ENCODE measurements at places on chromosomes 3 and 15. TPM values are rescaled to one million over a fixed set of nuclear protein-coding genes. Genes with fewer than 3 reads are reported as not detected.

RGMA gene
- 0.08 TPM for total RNA-seq

GRCh38 chr3:125024817-125025216 lies 31.0 kb downstream of the HEG1 start:
- no peaks in the 10 kb centered on the region for H3K27me3 ChIP-seq
- H3K36me3 ChIP-seq = peaks cover 52% of the 10 kb centered on the region
- no peak overlapping the region for H3K4me3 ChIP-seq
- H3K4me1 ChIP-seq = peaks cover 26% of the 10 kb centered on the region

DNA sequence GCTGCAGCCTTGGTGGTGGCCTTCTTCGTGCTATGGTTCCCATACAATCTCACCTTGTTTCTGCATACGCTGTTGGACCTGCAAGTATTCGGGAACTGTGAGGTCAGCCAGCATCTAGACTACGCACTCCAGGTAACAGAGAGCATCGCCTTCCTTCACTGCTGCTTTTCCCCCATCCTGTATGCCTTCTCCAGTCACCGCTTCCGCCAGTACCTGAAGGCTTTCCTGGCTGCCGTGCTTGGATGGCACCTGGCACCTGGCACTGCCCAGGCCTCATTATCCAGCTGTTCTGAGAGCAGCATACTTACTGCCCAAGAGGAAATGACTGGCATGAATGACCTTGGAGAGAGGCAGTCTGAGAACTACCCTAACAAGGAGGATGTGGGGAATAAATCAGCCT lies 10.4 kb downstream of the CYP8B1 start:
- no peak overlapping the region for H3K4me3 ChIP-seq
- H3K27ac ChIP-seq = no peak overlapping the region
- H3K36me3 ChIP-seq = no peaks in the 10 kb centered on the region
- no peaks in the 10 kb centered on the region for H3K27me3 ChIP-seq

TUSC7 gene
- not detected for total RNA-seq

- H3K4me1 ChIP-seq = peaks cover 4% of the 10 kb centered on the region
- H3K27ac ChIP-seq = no peak overlapping the region
- DNase-seq = no peak
- H3K4me3 ChIP-seq = no peak overlapping the region
Observed at GRCh38 chr3:46904303-46905212, 27.0 kb downstream of the PTH1R start.

- H3K27ac ChIP-seq = no peak overlapping the region
- H3K4me3 ChIP-seq = no peak overlapping the region
- H3K36me3 ChIP-seq = peaks cover 2% of the 10 kb centered on the region
- H3K27me3 ChIP-seq = peaks cover 44% of the 10 kb centered on the region
Observed at GRCh38 chr3:14608298-14608697, 43.3 kb upstream of the CCDC174 start.

GRCh38 chr15:40479024-40479423 lies 8.2 kb downstream of the CHST14 start:
- H3K27ac ChIP-seq = no peak overlapping the region
- H3K4me1 ChIP-seq = no peaks in the 10 kb centered on the region
- H3K27me3 ChIP-seq = no peaks in the 10 kb centered on the region
- no peaks in the 10 kb centered on the region for H3K36me3 ChIP-seq
- no peak overlapping the region for H3K4me3 ChIP-seq

ATP10A gene
- 26.8 TPM for total RNA-seq

DNA sequence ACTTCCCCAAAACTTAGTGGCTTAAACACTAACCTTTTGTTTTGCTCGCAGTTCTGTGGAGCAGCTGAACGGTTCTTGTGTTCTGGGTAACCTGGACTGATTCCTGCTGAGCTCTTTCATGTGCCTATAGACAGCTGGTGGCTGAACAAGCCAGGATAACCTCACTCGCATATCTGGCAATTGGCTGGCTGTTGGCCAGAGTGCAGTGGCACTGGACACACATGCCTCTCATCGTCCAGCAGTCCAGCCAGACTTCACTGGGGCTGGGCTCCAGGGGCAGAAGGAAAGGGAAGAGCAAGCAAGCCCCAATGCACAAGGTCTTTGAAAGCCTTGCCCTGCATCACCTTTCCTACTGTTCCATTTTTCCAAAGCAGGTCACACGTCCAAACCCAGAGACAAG lies 53.6 kb upstream of the GATA2 start:
- H3K4me1 ChIP-seq = peaks cover 2% of the 10 kb centered on the region
- no peak overlapping the region for H3K4me3 ChIP-seq
- H3K27ac ChIP-seq = no peak overlapping the region
- H3K36me3 ChIP-seq = no peaks in the 10 kb centered on the region
- H3K27me3 ChIP-seq = peaks cover 21% of the 10 kb centered on the region
- no peak for DNase-seq

DNA sequence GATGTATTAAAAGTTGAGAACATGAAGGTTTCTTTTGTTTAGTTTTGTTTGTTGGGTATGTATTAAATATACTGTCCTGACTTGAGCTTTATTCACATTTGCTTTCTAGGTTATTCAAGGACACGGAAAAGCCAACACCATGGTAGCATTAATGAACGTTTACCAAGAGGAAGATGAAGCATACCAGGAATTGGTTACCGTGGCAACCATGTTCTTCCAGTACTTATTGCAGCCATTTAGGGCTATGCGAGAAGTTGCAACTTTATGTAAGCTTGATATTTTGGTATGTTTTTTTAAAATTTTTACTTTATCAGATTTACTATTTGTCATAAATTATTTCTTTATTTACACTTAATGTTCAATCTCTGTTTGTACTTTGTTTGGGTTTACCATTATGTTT lies 3.6 kb downstream of the WHAMM start:
- no peak overlapping the region for H3K4me3 ChIP-seq
- no peak overlapping the region for H3K27ac ChIP-seq
- DNase-seq = no peak

GRCh38 chr3:128859630-128860029 lies 19.8 kb upstream of the ACAD9 start:
- no peak for DNase-seq
- H3K27ac ChIP-seq = no peak overlapping the region
- H3K4me1 ChIP-seq = no peaks in the 10 kb centered on the region
- no peak overlapping the region for H3K4me3 ChIP-seq

GRCh38 chr3:81518945-81519344 lies 242.5 kb downstream of the GBE1 start:
- no peaks in the 10 kb centered on the region for H3K4me1 ChIP-seq
- peaks cover 9% of the 10 kb centered on the region for H3K36me3 ChIP-seq
- DNase-seq = no peak

DNA sequence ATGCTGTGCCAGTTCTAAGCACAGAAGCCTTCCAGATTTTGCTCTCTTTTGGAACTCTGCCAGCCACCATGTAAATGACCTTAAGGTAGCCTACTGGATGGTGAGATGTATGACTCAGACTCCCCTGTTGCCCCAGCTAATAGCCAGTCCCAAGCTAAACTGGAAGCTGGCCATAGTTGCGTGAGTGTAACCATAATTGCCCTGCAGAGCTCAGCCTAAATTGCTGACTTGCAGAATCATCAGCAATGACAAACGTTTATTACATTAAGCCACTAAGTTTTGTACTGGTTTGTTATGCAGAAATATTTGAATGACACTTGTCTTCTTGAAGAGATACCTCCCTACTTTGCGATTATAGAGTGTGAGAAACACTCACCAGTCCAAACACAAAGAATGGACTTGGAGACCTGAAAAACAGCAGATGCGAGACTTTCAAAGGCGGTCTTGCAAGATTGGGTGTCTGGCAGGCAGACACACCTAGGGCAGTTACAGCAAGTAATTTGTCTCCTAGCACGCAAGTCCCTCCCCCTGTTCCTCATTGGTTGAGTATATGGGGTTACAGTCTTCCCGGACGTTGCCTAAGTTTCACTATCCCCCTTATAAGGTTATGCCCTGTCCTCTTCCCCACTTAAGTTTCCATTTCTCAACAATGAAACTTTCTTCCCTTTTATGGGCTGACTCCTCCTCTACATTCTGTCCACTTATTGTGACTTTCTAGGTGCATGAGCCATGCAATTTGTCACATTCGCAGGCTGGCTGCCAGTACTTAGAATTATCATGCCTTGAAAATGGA lies 83.6 kb upstream of the XCR1 start:
- H3K27me3 ChIP-seq = peaks cover 8% of the 10 kb centered on the region
- H3K4me3 ChIP-seq = no peak overlapping the region
- no peaks in the 10 kb centered on the region for H3K36me3 ChIP-seq
- DNase-seq = no peak

DNA sequence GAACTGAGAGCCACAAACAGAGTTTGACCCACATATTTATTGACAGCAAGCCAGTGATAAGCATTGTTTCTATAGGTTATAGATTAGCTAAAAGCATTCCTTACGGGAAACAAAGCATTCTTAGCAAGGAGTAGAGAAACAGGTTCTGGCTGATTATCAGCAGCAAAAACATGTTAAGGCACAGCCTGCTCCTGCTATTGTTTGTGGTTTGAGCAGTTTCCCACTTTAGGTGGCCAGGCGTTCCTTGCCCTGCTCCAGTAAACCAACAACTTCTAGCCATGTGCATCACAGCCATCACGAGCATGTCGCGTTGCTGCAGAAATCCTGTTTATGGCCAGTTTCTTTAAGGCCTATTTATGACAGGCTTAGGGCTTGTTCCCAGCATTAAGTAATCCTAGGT lies 44.7 kb upstream of the C2CD4B start:
- H3K27ac ChIP-seq = no peak overlapping the region
- peaks cover 40% of the 10 kb centered on the region for H3K27me3 ChIP-seq
- H3K4me3 ChIP-seq = no peak overlapping the region
- DNase-seq = no peak

ZNF280D gene
- 20.8 TPM for total RNA-seq

DNA sequence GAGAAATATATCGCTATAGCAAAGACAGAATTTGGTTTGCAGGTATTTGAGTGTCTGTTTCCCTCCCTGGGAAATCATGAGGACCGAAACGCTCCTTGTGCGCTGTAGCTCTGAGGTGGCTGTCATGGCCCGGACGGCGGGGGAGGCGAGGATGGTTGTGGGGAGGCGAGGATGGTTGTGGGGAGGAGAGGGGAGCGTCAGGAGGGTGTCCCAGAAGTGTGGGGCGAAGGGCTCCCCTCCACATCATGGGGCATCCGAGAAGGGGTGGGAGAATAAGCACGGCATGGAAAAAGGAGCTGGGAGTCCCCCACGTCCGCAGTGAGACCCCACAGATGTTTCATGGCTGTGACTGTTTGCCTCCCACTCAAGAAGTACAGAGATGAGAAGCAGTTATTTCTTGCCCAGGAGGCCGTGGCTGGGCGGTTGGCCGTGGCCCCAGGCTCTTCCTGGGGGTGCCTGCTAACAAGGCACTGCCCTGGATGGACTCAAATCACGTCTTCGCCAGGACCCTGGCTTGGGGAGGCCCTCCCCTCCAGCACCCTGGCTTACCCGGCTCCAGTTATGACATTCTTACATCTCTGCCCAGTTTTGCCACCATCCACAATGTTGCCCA lies 947 bp upstream of the ATP10A start:
- H3K27me3 ChIP-seq = peaks cover 4% of the 10 kb centered on the region
- DNase-seq = no peak
- peaks cover 22% of the 10 kb centered on the region for H3K36me3 ChIP-seq
- peaks cover 21% of the 10 kb centered on the region for H3K4me1 ChIP-seq
- H3K4me3 ChIP-seq = peak overlapping the region; percentile 70

DNA sequence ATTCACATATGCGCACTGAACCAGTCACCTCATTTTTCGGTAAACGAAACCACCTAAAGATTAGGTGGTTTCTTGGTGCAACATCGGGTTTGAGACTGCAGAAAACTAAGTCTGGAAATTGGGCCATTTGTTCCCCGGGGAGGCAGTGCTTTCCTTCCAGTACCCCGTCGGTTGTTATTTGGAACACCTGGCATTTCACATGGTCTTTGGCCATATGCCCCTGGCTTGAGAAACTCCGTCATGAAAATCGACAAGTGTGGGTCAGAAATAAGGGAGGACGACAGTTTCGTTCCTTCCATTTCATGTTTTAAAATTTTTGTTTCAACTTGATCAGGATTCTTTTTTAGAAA lies 544 bp upstream of the GATM start:
- no peaks in the 10 kb centered on the region for H3K36me3 ChIP-seq
- H3K4me3 ChIP-seq = peak overlapping the region; percentile 38

- no peak for DNase-seq
- no peaks in the 10 kb centered on the region for H3K36me3 ChIP-seq
Observed at GRCh38 chr15:29554531-29554930, 267.7 kb downstream of the TJP1 start.

- no peaks in the 10 kb centered on the region for H3K4me1 ChIP-seq
- H3K36me3 ChIP-seq = no peaks in the 10 kb centered on the region
- no peak overlapping the region for H3K27ac ChIP-seq
- H3K4me3 ChIP-seq = no peak overlapping the region
- peaks cover 40% of the 10 kb centered on the region for H3K27me3 ChIP-seq
Observed at GRCh38 chr15:68962465-68962864, 32.1 kb downstream of the SPESP1 start.

GRCh38 chr3:115667738-115668065 lies 44.4 kb downstream of the GAP43 start:
- H3K4me3 ChIP-seq = no peak overlapping the region
- H3K27ac ChIP-seq = peak overlapping the region; percentile 74
- peaks cover 7% of the 10 kb centered on the region for H3K27me3 ChIP-seq
- no peaks in the 10 kb centered on the region for H3K36me3 ChIP-seq
- no peak for DNase-seq
- peaks cover 39% of the 10 kb centered on the region for H3K4me1 ChIP-seq

DNA sequence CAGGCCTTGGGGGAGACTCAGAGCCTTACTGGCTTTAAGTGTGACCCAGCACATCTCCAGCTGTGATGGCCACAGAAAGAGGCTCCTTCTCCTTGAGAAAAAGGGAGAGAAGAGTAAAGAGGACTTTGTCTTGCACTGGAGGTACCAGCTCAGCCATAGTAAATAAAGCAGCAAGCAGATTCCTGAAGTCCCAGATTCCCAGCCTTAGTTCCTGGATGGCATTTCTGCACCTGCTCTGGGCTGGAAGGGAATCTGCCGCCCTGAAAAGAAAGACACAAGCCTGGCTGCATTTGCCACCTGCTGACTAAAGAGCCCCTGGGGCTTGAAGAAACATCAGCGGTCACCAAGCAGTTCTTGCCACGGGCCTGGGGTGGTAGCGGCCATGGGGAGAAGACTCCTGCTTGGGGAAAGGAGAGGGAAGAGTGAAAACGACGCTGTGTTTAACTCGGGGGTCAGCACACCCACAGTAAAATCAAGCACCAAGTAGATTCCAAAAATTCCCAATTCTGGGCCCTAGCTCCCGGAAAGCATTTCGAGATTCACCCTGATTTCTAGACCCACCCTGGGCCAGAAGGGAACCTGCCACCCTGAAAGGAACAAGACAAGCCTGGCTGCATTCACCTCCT lies 24.2 kb upstream of the TNK2 start:
- no peak overlapping the region for H3K4me3 ChIP-seq
- H3K27ac ChIP-seq = no peak overlapping the region
- DNase-seq = no peak
- no peaks in the 10 kb centered on the region for H3K36me3 ChIP-seq
- no peaks in the 10 kb centered on the region for H3K27me3 ChIP-seq
